ENCODE measurements at places on chromosomes 7 and 10.

- DNase-seq = no peak
Observed at GRCh38 chr7:74027683-74028320, at the start of gene ELN. ELN (plus strand) TSS chr7:74028173; CDS start chr7:74028188, 15 bp downstream.

DNA sequence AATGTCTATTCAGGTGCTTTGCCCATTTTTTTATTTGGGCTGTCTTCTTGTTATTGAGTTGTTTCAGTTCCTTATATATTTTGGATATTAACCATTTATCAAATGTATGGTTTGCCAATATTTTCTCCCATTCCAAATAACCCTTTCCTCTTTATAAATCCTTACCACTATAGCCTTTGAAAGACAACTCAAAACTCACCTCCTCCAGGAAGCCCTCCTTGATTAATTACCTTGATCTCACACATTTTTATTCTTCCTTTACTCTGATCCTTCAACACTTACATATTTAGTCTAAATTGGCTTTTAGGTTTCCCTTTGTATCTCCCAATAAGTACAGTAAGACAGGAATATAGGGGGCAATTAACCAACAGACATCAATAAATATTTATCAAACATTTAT lies 42.9 kb downstream of the NRCAM start:
- DNase-seq = no peak

- no peak for DNase-seq
Observed at GRCh38 chr7:149880638-149881311, 7.0 kb downstream of the ATP6V0E2 start.

DNA sequence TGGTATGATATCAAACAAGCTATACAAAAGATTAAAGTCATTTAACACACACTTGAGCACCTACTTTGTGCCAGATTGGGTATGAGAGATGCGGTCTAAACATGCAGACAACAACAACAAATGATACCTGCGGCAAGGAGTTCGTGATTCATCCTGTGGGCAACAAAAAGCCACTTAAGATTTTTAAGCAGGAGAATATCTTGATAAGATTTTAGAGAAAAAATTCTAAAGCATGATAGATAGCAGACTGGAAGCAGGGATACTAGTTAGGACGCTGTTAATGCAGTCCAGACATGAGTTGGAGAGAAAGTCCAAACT lies 1.6 kb upstream of the KBTBD2 start:
- DNase-seq = no peak

- DNase-seq = no peak
Observed at GRCh38 chr10:74900297-74900696, 73.9 kb downstream of the KAT6B start.

DNA sequence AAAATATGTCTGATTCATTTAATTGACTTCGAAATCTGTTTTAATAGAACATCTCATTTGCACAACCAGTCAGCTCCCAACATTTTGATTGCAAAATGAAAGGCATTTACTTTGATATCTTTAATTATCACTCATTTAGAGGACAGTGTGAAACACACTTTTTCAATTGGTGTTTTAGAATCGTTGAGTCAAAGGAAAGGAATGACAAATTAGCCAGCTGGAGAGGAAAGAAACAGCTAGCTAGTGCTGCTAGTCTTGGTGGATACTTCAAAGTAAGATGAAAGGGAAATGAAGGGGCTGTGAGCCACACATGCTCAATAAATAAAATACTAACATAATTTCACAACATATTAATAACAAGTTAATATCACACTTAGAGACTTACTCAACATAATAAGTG lies 570.2 kb downstream of the PHTF2 start:
- DNase-seq = no peak
